ENCODE measurements at places on chromosomes 5 and 9. TPM values are rescaled to one million over a fixed set of nuclear protein-coding genes. Genes with fewer than 3 reads are reported as not detected.

DND1 gene
- 0.19 TPM for total RNA-seq

DNA sequence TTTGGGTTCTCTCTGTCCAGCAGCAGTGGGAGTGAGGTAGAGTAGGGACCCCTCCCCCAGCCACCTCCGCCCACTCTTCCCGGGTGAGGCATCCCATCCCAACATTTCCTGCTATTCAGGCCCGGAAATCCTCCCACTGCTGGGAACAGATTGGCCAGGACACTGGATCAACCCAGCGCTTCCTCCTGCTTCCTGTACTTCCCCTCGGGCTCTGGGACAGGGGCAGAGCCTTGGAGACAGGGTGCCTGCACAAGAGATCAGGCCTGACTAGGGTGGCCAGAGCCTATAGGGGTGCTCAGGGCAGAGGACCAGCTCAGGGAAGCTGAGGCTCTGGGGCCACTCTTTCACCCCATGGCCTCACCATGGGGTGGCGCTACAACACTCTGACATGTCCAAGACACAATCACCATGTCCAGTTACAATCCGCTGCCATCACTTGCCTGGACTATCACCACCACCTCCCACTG lies 14.5 kb downstream of the SH2D3C start:
- ATAC-seq, result no peak

DNA sequence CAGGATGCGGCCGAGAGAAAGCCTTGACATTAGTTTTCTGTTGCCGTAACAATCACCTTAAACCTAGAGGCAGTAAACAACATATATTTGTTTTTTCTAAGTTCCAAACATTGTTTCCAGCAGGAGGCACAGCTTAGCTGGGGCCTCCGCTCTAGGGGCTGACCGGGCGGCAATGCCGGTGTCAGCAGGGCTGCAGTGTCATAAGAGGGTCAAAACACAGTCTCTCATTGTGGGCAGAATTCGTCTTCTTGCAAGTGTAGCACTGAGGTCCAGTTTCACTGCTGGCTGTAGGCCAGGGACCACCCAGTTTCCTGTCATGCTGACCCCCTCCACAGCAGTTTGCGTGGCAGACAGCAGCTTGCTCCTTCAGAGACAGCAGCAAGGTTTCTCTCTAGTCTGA lies 186.2 kb downstream of the PJA2 start:
- no peak for ATAC-seq

DNA sequence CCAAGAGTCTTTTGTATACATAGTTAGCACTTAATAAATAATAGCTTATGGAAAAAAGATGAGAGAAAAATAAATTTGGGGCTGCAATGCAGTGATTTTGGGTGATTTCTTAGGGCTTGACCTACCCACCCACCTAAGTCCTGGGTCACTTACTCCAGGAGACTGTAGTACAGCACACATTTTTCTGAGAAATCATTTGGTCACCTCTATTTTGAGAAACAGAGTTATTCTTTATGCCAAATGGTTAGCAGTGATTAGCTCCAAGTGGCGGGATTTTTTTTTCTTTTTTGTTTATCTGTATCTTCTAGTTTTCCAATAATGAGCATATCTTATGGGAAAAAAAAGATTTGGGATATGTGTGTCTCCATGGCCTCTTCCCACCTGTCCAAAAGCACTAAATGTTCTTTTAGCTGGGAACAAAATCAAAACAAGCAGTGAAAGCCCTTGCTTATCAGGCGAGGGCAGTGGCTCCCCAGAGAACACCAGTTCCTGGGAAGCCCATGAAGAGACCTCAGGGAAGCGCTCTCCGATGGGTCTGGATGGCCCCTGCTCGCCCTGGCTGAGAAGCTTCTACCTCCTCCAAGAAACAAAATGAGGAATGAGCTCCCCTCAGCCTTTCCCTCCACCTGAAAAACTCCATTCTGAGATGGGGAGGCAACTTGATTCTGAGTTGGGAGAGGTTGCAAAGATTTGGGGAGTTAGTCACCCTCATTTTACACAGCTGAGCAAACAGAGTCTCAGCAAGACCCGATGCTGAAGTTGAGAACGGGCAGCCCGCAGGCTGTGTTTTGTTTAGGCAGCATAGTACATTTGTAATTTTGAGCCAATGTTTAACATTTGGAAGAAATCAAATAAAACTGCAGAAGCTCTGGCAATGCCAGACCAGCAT lies 69.9 kb downstream of the CYFIP2 start:
- no peak for ATAC-seq
